NT2/D1 (cell line): ENCODE measurements at places on chromosomes 5 and 9.

DNA sequence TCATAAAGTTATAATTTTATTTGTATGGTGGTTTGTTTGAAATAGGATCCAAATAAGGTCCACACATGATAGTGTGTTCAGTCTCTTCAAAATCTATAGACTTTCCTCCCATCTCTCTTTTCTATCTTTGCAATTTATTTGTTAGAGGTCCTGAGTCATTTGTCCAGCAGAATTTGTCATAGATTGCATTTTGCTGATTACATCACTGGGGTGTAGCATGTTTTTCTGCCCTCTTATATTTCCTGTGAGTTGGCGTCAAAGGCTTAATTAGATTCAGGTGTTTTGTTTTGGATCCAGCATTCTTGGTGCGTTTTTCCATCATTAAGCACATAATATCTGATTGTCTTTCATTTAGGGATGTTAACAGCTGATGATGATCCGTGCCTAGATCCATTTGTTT is 15.0 kb downstream of the CYFIP2 start:
- DNase-seq, result no peak

DNA sequence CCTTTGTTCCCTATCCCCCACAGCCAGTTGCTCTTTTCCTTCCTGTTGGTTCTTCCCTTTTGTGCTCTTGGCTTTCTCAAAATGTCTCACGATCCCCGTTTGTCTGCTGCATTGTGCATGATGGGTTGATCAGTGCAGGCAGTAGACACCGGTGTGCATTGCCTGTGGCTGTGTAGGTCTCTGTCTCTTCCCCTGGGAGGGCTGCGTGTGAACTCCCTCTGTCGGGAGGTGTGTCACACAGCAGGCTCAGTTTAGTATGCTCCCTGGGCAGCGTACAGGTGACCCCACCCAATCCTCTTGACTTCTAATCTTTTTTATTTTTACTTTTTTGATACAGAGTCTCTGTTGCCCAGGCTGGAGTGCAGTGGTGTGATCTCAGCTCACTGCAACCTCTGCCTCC is 265.3 kb downstream of the FSTL4 start:
- DNase-seq, result no peak

GRCh38 chr9:91067306-91067860 is 265.8 kb downstream of the SYK start:
- DNase-seq, result no peak

GRCh38 chr9:94726495-94727191 is at the start of gene AOPEP:
Gene AOPEP (plus strand): TSS chr9:94726699. CDS start chr9:94759784, 33,085 bp downstream.
- peak; percentile 95 for DNase-seq

DNA sequence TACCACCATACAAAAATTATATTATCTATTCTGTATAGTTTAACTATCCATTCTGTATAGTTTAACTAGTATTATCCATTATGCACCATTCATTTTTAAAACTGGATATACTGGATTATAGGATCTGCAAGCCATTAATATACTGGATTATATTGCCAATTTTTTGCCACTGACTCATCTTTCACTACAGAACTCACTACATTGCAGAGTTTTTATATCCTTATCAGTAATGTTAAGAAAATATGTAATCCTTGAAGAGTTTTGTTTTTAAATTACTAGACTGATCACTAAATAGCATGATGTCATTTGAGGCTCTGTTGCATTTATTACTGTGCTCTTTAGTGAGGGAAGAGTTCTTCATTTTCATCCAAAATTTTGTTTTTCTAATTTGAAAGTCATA is 109.8 kb upstream of the SNX2 start:
- no peak for DNase-seq

DNA sequence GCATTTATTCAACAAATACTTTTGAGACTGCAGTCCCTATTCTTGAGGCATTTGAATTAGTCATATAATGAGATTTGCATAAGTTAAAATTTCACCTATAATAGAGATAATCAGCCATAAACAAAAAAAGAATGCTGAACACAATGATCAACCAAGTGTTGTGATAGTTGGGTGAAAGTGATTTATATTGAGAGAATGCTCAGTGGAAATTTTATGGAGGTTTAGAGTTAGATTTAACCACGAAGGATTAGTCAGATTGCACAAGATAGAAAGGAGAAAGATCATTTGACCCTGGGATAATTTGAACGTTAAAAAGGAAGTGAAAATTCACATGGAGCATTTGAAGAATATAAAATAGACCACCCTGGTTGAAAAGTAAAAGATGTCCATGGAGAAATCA is 356.2 kb downstream of the NPR3 start:
- no peak for DNase-seq

GRCh38 chr5:78242001-78242400 is 52.5 kb downstream of the AP3B1 start:
- DNase-seq, result no peak

GRCh38 chr5:81922854-81923279 is 49.0 kb upstream of the ATG10 start:
- no peak for DNase-seq

- DNase-seq, result peak; percentile 83
Observed at GRCh38 chr9:71446473-71447411, 321.6 kb downstream of the CEMIP2 start.

DNA sequence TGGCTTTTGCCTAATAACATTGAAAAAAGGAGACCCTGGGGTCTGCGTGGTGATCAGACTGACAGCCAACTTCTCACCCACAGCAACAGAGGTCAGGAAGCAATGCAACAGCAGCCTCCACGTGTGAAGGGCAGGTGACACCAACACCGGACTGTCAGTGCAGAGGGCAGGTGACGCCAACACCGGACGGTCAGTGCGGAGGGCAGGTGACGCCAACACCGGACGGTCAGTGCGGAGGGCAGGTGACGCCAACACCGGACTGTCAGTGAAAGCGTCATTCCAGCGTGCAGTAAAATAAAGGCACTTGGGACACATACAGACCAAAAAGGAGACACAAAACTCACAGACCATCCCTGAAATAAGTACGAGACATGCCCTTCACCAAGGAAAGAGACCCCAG is 37.2 kb upstream of the CEP72 start:
- DNase-seq, result no peak

DNA sequence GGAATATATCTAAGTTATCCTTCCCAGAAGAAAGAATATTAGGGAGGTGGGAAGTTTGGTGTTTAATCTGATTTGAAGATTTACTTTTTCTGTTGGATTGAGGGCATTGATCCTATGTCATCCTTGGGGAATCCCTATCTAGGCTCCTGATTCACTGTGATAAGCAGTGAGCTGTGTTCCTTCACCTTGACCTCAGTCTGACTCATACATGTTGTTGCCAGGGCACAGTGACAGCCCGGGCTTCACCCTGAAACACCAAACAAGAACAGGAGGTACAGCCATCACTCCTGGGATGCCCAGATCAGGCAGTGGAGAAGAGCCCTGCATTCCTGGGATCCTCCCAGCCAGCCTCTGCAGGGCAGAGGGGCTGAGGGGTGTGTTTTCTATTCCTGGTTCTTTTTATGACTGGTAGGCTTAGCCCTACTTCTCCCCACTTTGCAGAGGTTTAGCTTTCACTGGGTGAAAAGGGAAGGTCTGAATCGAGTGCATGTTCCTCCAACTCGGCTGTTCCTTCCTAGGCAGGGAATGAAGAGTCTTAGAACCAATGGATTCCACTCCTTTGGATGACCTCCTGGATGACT is 3.1 kb upstream of the FAM53C start:
- DNase-seq, result no peak

- DNase-seq, result no peak
Observed at GRCh38 chr5:167284222-167284890, 1007.1 kb upstream of the WWC1 start.

DNA sequence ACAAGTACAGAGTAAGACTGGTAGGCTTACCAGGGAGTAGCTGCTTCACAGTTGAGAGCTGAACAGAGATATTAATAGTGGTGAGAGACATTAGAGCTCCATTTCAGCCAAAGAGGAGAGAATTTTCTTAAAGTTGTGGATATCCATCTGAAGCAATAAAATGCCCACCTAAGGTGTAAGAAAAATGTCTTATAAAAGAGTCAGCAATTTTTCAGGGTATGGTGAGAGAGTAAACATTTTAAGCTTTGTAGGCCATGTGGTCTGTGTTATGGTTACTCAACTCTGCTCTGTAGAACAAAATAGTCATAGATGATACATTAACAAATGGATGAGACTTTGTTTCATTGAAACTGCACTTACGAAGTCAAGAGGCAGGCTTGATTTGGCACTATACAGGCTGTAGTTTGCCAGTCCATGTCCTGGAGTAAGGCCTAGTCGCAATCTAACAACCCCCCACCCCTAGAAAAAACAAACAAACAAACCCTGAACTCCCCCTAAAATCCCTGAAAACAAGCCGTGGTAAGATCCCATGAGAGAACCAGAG is 945.4 kb upstream of the SEMA6A start:
- DNase-seq, result no peak

GRCh38 chr5:163747586-163747985 is 242.2 kb downstream of the MAT2B start:
- DNase-seq, result no peak

GRCh38 chr9:1882711-1883403 is 132.3 kb upstream of the SMARCA2 start:
- DNase-seq, result no peak
